ENCODE measurements at places on chromosomes 12 and 14. TPM values are rescaled to one million over a fixed set of nuclear protein-coding genes. Genes with fewer than 3 reads are reported as not detected.

SCNN1A gene
- total RNA-seq, result not detected

SMIM41 gene
- total RNA-seq, result not detected

ERP27 gene
- total RNA-seq, result not detected

RNF212B gene
- not detected for total RNA-seq

P2RX4 gene
- 8.3 TPM for total RNA-seq

UNC79 gene
- not detected for total RNA-seq

TAS2R9 gene
- total RNA-seq, result not detected

SPTB gene
- total RNA-seq, result under 0.01 TPM

ZNF84 gene
- total RNA-seq, result 38.5 TPM

ESRRB gene
- total RNA-seq, result not detected

OTOGL gene
- 0.28 TPM for total RNA-seq
